ENCODE measurements at places on chromosomes 2 and 18. TPM values are rescaled to one million over a fixed set of nuclear protein-coding genes. Genes with fewer than 3 reads are reported as not detected.

GRCh38 chr2:21694079-21694878, 570.5 kb downstream of the TDRD15 start:
- DNase-seq: no peak

The REG1B gene
- not detected for total RNA-seq

- DNase-seq: peak; percentile 97
These were observed 29.2 kb downstream of the NIFK start for GRCh38 chr2:121707344-121707919.

- DNase-seq: no peak
These were observed 213.4 kb downstream of the CDH20 start for GRCh38 chr18:61546590-61546989.

The ARPC2 gene
- 464 TPM for total RNA-seq

GRCh38 chr2:160375037-160375436, 118.6 kb downstream of the RBMS1 start:
- DNase-seq: no peak

The MPHOSPH10 gene
- total RNA-seq: 17.5 TPM

GRCh38 chr2:62181843-62182242, 14.1 kb upstream of the B3GNT2 start:
- DNase-seq: no peak

DNA sequence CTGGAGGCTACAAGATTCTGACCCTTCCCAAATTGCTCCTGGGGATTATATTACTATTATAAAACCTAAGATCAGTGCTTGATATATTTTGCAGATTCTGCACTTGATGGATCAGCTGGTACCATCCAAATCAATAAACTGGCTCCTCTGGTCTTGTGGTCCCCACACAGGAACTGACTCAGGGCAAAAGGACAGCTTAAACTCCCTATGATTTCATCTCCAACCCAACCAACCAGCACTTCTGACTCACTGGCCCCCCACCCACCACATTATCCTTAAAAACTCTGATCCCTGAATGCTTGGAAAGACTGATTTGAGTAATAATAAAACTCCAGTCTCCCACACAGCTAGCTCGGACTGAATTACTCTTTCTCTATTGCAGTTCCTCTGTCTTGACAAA, 82.1 kb downstream of the TMEM163 start:
- peak; percentile 10 for DNase-seq

- no peak for DNase-seq
These were observed 28.4 kb upstream of the PTMA start for GRCh38 chr2:231679908-231680284.

The ITGB1BP1 gene
- 41.4 TPM for total RNA-seq

The IFT172 gene
- 21.6 TPM for total RNA-seq

GRCh38 chr2:240207661-240208060, 67.2 kb upstream of the OTOS start:
- no peak for DNase-seq

The NCKAP5 gene
- total RNA-seq: 0.33 TPM

DNA sequence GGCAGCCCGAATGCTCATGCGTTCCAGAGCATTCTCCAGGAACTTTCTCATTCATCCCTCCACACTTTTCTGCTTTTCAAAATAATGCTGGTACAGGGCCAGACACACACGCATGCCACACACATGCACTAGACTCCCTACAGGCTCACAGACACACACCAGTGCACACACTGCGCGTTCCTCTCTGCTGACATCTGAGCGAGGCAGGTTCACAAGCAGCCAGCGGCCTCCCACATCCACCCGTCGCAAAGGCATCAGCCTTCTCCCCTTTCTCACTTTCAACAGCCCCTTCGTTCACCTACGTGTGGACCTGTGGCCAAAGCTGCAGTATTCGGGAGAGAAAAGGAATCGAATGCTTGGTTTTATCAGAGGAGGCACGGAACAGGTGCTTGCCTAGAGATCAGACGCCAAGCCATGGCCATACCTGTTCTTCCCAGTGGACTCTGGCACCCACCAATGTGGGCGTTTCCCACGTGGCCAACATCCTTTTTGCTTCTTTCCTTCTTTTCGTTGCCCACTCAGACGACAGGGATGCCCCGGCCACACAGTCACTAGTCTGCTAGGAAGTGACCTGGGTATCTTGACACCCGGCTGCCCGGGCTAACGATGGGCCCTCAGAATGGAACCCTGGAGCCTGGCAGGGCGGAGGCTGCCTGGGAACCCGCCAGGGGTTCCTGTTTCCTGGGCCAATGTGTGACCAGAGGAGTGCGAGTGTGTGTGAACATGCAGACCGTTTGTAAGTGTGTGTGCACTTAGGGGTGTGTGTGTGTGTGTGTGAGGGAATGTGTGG, 85.8 kb upstream of the ID2 start:
- DNase-seq: no peak

DNA sequence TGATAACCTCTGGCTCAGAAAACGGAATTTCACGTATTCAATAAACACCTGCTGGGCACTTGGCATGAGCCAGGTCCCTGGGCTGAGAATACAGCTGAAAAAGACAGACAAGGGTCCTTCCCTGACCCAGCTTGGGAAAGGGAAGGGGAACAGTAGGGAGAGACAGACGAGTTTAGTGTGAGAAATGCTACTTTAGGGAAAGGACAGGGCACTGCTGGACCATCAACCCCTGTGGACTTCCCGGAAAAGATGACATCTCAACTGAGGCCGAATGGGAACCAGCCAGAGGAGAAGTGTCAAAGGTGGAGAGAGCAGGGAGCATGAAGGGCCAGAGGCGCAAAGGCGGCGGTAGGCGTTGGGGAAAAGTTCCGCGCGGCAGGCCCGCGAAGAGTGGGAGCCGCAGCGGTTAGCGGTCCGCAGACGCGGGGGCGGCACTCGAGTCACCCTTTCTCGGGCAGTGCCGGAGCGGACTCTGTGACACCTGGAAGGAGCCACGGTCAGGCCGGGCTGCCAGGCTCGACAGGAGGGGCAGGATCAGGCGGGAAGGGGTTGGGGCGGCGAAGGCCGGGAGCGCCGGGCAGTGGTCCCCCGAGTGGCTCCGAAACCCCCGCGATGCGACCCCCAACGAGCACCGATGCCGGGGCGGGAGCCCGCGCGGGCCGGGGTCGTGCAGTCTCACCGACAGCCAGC, 519 bp downstream of the TEX261 start:
- no peak for DNase-seq

GRCh38 chr18:9846162-9846925, 39.4 kb upstream of the TXNDC2 start:
- no peak for DNase-seq

DNA sequence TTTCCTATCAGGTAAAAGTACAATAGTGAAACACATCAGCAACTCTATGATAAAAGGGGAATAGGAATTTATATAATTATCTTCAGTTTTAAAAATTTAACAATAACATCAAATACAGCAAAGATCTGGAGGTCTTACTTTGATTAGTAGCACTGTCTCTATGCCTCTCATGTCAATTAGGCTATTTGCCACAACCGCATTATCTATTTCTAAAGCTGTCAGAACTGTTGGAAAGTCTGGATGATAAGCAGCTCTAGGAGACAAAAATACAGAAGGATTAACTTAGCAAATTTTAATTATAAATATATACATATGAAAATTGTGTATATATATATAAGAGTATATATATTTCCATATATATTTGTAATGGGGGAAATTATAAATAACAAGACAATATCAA, 45.1 kb downstream of the SMC6 start:
- no peak for DNase-seq

The TDRD15 gene
- not detected for total RNA-seq

- DNase-seq: no peak
These were observed 177.7 kb downstream of the TMEM247 start for GRCh38 chr2:46657042-46657504.

- DNase-seq: no peak
These were observed 157.3 kb downstream of the ARHGAP28 start for GRCh38 chr18:6886797-6887330.

DNA sequence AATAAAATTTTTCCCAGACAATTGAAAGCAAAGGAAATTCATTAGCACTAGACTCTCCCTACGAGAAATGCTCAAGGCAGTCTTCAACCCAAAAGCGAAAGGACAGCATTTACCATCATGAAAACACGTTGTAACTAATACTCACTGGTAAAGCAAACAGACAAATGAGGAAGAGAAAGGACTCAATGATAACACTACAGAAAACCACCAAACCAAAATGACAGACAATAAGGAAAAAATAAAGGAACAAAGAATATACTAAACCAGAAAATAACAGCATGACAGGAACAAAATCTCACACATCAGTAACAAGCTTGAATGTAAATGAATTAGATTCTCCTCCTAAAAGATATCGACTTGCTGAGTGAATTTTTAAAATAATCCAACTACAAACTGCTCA, 190.7 kb downstream of the NOL4 start:
- DNase-seq: no peak

DNA sequence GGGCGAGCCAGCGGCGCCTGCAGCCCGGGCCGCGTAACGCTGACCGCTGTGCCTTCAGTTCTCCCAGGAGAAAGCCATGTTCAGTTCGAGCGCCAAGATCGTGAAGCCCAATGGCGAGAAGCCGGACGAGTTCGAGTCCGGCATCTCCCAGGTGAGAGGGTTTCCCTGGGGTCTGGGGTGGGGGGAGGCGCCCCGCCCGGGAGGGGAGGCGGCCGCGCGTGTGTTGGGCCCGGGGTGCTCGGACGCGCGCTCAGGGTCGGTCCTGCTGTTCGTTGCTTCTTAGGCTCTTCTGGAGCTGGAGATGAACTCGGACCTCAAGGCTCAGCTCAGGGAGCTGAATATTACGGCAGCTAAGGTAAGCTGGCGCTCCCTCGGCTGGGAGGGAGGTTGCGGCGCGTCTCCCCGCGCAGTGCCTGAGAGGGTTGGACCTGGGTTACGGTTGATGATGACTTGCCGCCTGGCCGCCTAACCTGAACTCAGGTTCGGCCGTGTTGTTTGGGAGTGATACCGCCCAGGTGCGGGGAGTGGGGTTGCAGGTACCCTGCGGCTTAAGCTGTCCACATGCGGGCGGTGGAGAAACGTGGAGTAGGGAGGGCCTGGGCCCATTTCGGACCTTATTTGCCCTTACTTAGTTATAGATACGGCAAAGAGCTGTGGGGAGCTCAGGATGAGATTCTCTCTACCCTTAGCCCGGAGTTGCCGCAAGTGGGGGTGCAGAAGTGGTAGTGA, 638 bp downstream of the RPS7 start:
- no peak for DNase-seq

The CFAP221 gene
- 1.8 TPM for total RNA-seq

The ASTL gene
- not detected for total RNA-seq

The UGT1A6 gene
- 0.27 TPM for total RNA-seq

DNA sequence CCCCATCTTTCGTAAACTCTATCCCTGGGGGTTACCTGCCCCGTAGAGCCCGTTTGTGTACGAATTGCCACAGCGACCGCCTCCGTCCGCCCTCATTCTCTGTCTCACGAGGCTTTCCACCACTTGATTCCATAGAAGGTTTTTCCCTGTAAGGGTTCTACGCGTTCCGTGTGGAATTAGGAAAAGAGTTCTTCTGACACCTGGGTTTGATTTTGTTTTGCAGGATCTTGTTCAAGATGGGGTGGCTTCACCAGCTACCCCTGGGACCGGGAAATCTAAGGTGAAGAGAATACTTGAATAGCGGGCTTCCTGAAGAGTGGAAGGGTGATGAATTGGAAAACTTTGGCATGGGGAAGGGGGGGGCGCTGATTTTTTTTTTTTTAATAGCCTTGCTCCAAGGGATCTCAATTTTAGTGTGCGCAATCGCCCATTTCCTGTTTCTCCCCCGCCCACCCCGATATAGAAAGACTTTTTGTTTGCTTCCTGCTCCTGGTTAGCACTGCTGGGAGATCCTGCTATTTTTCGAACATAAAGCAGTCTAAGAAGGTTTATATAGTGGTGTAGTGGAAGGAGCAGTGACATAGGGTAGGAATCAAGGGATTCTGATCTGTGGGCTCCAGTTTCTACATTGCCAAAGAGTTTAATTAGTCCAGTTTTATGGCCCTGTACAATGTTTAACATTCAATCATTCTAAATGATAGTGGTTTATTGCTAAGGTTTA, 564 bp downstream of the GCC2 start:
- DNase-seq: no peak

GRCh38 chr2:188481474-188481873, 189.8 kb downstream of the GULP1 start:
- DNase-seq: no peak

The ABHD1 gene
- not detected for total RNA-seq

DNA sequence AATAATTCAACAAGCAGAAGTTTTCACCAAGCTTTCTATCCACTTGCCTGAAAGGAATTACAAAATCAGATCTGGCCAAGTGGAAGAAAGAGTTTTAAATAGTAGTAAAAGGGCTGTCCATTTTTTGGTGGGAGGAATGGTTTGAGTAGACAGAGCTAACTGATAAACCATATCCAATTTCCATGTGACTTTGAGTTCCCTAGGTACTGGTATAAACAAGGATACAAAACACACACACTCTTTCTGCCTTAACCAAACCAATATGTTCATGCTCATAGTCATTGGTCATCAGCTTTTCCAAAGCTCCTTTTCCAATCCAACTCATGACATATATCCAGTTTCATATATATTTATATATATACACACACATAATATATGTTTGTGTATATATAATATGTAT, 49.5 kb upstream of the REL start:
- DNase-seq: no peak

All from kidney epithelial cell (primary cell).